ENCODE measurements at places on chromosomes 11 and 22. TPM values are rescaled to one million over a fixed set of nuclear protein-coding genes. Genes with fewer than 3 reads are reported as not detected.
A peak's percentile ranks its signal among the peaks of the same experiment; 100 is the strongest.

GRCh38 chr11:57421805-57422204, 5.1 kb downstream of the SLC43A3 start:
- DNase-seq = no peak

DNA sequence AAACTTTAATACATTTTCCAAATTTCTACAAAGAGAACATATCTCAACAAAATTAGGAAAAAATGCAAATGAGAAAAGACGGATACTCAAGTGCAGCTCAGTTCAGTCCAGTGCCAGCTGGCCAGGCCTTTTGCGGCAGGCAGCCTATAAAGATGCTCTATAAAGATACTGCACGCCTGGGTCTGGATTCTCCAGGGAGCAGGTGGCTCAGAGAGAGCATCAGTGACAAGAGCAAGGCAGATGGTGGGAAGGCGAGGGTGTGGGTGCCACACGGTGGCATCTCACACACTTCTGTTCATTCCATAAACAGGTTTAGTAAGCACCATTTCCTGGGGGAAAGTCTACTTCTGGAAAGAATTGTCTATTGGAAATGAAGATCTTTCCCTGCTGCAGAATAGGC, 18.1 kb upstream of the SCN3B start:
- DNase-seq = no peak

- no peak for DNase-seq
These were observed 77.0 kb upstream of the NCAM1 start for GRCh38 chr11:112884012-112884767.

DNA sequence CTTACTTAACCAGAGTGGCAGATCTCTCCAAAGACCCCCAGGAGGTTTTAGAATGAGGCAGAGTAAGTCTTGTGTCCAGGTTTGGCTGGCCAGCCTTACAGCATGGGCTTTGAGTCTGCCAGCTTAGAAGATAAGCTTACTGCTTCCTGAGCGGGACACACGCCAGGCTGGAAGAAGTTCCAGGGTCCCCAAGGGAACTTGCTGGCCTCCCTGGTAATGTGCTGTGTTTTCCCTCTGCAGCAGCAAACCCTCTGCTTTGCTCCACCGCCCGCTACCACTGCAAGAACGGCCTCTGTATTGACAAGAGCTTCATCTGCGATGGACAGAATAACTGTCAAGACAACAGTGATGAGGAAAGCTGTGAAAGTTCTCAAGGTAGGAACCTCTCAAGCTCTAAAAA, 154.2 kb downstream of the LDLRAD3 start:
- DNase-seq = no peak

- no peak for DNase-seq
These were observed 27.6 kb downstream of the PKNOX2 start for GRCh38 chr11:125192183-125192582.

GRCh38 chr22:32628628-32629572, 154.3 kb downstream of the FBXO7 start:
- peak; percentile 14 for DNase-seq

- DNase-seq = no peak
These were observed 1.6 kb upstream of the KCNJ11 start for GRCh38 chr11:17389957-17390649.

DNA sequence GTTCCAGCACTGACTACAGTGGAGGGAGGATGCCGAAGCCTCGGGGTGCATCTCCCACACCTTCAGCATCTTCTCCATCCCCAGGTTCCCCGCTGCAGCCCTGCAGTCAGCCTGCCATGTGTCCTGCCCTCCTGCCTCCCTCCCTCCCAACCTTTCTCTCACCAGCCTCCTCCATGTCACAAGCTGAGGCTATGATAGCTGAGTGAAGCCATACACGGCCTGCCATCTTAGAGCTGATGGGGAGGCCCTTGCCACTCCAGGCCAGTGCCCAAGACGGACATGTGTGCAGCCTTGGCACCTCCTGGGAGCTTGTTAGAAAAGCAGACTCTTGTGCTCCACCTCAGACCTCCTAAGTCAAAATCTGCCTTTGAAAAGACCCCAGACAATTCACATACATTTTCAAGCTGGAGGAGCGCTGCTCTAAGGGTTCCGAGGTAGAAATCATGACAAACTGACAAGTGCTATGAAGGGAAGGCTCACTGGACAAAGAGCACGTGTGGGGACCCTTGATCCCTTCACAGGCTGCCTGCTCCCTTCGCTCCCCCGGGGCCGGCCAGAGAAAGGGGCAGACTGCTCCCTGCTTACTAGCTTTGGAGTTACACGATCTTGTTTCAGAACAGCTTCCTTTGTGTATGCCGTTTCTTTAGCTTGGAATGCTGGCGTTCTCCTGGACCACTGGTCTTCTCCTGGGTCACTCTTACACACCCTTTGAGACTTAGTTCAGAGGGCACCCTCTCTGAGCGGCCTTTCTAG, 123.9 kb downstream of the ST3GAL4 start:
- DNase-seq = no peak

GRCh38 chr11:33317662-33318061, 60.5 kb downstream of the HIPK3 start:
- DNase-seq = peak; percentile 22

DNA sequence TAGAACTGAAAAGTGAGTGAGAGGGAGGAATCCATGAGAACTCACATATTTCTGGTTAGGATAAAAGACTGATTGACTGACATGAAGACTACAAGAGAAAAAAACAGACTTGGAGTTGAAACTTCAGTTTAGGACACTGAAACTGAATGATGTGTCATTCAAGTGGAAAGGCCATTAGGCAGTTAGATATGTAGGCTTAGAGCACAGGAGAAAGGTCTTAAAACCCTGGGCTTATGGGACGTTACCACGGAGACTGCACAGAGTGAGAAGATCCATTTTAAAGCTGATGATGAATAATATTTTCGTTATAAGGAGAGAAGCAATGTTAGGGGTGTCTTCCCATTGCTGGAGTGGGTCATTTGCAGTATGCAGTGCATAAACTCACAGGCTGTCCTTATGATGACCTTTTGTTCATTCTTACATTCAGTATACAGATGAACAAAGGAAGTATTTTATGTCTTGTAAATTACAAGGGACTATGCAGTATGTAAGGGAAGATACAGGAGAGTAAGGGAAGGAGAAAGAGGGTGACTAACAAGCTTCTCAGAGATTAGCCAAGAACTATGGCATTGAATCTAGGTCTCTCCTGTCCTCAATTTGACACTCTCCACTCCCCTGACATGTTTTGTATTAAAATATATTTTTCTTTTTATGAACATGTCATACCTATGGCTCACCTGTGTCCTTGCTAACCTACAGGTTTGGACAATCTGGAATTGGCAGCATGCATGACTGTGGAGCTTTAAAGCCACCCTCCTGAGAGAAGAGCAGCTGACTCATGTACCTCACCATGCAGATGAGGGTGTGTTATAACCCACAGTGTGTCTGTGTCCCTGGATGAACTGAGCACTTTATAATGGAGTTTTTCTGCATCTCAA, 63.7 kb downstream of the MAML2 start:
- peak; percentile 37 for DNase-seq

DNA sequence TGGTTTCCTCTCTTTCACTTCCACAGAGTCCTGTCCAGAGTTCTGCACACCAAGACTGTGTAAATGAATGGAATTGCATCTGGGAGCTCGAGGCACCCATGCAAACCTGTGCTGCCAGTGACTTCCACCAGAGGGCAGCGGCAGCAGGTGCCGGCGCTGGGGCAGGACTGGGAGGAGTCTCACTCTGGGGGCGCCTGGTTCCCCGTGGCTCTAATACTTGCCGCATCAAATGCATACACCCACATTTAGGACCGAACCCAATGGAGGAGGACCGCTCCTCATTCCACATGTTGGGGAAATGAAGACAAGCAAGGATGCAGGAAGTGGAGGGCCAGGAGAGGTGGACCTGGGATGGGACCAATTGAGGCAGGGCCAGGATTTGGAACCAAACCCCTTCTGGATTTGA, 1.1 kb upstream of the CD6 start:
- DNase-seq = peak; percentile 22

ATP5MG gene
- total RNA-seq = 218 TPM

SEZ6L gene
- not detected for total RNA-seq

MEI1 gene
- total RNA-seq = 0.28 TPM

ADAMTS15 gene
- total RNA-seq = 0.15 TPM
